CD4-positive, alpha-beta T cell (primary cell): ENCODE measurements at places on chromosomes 16 and 17.

DNA sequence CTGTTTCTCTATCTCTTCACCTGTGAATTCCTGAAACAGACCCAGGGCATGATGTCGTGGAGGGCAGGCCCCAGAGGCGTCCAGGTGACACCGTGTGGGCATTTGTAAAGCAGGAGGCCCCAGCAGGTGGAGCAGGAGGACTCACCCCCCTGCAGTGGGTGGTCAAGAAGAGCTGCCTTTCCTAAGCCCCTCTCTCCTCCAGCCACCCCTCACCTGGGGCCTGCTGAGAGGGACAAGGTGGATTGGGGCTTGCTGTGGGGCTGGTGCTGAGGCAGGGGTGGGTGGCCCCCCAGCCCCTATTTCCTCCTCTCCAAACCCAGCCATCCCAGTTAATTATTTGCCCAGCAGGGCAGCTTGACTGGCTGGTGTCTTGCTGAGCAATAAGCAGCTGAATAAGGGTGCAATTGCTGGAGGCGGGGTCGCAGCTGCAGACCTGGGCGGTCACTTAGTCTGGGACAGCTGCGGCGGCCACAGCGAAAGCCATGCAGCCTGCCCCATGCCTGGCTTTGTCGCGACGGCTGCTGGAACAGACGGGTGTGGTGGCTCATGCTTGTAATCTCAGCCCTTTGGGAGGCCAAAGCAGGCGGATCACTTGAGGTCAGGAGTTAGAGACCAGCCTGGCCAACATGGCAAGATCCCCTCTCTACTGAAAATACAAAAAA, 56.4 kb downstream of the JPH3 start:
- no peak for DNase-seq

DNA sequence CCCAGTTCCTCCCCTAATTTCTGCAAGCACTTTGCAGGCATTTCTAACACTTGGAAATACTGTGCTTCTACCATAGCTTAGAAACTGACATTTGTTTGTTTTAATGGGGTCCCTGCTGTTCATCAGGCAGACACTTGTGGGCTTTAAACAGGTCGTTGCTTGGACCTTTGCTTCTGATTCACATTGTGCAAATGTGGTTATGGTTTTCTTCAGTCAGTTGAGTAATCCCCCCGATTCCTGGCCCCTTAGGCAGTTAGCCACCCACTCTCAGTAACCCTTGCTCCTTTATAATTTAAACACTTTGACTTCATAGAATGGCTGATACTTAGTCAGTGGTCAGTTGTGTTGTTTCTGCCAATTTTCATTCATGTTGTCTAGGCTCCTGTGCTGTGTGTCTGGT, 39.4 kb downstream of the SLC47A1 start:
- no peak for DNase-seq

GRCh38 chr16:47073223-47074155, 70.3 kb downstream of the NETO2 start:
- no peak for DNase-seq

GRCh38 chr16:30628628-30629540, 18.7 kb upstream of the ZNF689 start:
- DNase-seq = peak; percentile 86
